ENCODE measurements at places on chromosomes 12 and 14.

DNA sequence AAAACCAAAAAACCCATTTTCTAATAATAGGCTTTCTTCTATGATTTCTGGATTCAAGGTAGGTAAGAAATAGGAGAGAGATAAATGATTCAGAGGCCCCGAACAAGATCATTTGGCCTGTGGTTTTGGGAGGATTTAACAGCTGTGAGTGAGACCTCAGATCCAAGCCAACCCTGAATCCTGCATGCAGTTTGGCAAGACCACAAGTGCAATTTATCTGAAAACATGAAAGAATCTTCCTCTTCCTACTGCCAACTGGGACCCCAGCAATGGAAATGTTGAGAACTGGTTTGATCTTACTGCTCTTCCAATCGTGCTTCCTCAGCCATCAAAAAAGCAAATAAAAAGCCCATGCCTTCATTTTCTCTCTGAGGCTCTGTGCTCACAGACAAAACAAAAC is 519.7 kb upstream of the TBX3 start:
- no peak for DNase-seq

- DNase-seq: no peak
Measured at GRCh38 chr14:69156224-69156623, 3.3 kb upstream of the DCAF5 start.

- DNase-seq: no peak
Measured at GRCh38 chr12:115597157-115597712, 680.3 kb downstream of the MED13L start.

DNA sequence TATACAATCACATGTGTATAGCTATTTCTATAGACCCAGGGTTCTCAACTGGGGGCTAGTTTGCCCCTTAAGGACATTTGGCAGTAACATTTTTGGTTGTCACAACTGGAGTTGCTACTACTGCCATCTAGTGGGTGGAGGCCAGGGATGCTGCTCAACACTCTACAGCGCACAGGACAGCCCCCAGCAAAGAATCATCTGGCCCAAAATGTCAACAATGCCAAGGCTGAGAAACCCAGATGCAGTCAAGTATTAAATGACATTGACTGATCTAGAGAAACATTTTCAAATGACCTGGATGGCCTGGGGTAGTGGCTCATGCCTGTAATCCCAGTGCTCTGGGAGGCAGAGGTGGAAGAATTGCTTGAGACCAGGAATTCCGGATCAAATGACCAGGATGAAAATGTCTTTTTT is 5.8 kb downstream of the WSB2 start:
- DNase-seq: peak; percentile 43

DNA sequence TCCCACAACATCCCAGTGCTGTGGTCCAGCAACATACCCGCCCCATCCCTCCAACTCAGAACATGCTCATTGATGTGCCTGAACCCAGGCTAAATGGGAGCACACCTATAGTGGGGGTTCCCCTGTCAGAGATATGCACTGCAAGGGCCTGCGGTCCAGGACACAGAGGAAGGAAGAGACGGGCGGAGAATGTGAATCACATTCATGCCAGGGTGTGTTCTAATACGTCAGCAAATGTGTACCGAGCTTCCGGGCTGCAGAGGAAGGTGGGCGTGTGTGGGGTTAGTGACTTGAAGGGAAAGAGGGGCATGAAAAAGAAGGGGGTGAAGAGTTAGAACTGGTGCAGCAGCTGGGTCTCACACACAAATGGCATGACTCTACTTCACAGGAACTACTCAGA is 83.7 kb downstream of the DPF3 start:
- DNase-seq: peak; percentile 11

Data from stimulated activated CD4-positive, alpha-beta T cell treated with anti-CD3 and anti-CD28 coated beads, Interleukin-1b, Interleukin-23, amount 100 ng/mL, for 1 hour (primary cell).